ENCODE measurements at places on chromosomes 1 and 21.

GRCh38 chr1:25198663-25199252, 33.5 kb downstream of the SYF2 start:
- DNase-seq, result no peak

GRCh38 chr21:33642896-33643657, 776 bp downstream of the ITSN1 start:
- no peak for DNase-seq

GRCh38 chr1:221925947-221926346, 184.1 kb upstream of the DUSP10 start:
- DNase-seq, result no peak

DNA sequence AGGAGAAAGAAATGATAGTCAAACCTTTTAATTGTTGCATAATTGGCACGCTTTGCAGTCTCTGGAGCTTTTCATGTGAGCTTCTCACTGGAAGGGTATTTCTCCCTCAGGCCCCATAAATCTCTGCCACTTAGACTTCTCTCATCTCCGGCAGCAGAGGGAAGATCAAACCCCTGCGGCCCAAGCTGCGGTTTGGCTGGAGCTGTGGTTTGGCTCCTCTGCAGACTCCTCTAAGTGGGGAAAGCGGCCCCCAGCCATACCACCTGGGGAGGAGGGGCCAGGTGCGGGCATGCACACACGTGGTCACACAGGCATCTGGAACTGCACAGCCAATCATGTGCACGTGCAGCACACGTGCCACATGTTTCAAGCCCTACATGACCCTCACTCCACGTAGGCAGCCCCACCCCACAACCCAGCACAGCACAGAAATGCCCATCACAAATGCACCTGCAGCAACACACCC, 58.3 kb downstream of the UBE2T start:
- DNase-seq, result no peak

DNA sequence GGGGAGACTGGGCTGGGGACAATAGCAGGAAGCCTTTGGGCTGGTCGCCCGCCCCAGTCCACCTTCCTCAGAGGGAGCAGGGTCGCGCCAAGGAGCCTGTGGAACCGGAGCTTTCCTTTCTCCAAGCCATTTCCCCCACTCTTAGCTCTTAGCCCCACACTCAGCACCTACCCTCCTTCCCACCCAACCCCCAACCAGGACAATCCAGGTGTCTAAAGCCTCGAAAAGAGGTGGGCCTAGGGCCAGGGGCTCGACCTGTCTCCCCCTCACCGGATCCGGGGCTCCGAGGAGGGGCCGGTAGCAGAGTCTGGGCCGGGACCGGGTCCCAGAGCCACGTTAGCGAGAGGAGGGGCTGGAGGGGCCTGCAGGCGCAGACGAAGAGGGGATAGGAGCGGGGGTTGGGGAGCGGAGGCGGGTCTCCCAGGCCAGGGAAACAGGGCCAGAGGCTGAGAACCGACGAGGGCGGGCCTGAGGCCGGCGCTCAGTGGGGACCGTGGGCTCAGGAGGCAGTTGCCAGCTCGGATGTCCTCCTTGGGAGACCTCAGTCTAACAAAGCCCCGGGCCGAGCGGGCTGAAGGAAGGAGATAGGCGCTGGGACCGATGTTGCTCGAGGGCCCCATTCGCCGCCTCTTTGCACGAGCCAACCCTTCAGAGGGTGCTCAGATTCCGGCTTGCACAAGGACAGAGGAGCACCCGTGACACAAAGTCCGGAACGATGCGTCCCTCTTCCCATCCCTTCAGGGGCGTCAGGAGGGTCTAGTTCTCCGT, 943 bp downstream of the SEMA6C start:
- no peak for DNase-seq

GRCh38 chr1:22920734-22921451, 51.8 kb downstream of the LACTBL1 start:
- DNase-seq, result no peak

DNA sequence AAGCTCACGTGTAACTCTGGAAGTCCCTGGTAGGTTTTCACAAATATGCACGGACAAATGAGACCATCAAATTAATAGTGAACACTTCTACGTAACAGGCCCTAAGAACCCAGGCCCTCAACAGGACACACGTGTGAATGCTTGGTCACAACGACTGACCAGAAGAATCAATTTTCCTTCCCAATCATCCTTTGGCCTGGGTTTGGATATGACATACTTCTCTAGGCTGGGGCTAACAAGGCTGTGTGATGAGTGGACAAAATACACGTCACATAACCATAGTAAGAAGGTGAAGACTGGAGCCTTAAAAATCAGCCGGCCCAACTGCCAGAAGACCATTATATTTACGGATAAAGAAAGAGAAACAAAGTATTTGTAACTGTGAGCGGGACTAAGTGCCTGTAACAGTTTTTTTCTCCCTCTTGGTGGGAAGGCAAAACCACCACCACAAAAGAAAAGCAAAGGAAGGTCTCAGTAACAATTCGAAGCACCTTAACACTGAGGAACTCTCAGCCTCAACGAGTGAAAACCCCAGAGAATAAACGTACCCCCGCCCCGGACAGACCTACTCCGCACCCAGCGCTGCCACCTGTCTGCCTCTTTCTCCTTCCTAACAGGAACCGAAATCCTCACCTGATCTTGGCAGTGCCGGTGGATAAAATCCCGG, 450 bp downstream of the SDE2 start:
- no peak for DNase-seq

GRCh38 chr1:65980237-65980636, 187.5 kb downstream of the PDE4B start:
- no peak for DNase-seq

DNA sequence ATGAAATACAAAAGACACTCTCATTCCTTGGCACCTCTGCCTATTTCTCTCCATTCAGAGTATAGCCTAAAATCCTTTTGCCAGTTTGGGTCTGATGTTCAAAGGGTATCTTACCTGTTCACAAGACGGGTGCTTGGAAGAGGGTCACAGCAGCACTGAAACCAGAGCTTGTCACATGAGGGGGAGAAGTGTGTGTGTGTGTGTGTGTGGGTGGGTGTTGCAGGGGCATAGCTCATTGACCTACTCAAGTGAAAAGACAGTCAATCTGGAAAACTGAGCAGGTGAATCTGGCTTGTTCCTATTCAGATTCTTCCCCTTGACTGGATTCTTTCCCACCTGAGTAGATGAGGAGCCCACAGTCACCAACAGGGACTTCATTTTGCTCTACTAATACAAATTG, 63.9 kb downstream of the KCTD3 start:
- DNase-seq, result no peak

GRCh38 chr1:26827663-26828062, 1.2 kb downstream of the ZDHHC18 start:
- no peak for DNase-seq

DNA sequence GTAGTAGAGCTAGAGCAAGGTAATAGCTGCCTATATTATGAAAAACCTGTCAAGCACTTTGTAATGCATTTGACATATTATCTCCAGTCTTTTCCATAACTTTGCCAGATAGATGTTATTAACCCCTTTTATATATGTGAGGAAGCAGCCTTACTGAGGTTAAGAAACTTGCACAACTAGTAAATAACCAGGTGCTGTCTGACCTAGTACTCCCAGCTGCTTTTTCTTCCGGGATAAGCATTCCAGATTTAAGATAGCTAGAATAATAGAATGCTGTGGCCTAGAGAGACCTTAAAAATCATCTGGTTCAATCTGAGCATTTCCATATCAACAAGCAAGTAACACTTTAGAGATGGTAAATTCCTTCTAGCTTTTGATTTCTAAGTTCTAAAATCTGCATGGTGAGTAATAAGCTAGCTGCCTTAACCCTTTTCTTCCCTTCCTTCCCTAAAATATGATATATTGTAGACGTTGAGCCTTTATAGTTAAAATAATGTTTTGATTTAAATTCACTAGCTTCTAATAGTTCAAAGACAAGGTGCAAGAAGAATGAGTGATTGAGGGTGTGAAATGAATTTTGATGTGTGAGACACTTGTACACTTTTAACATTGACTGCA, 1.8 kb downstream of the SH3GLB1 start:
- DNase-seq, result no peak
